CD4-positive, alpha-beta T cell treated with Interferon alpha-2 for 1 hour (primary cell): ENCODE measurements at places on chromosomes 2 and 18.

DNA sequence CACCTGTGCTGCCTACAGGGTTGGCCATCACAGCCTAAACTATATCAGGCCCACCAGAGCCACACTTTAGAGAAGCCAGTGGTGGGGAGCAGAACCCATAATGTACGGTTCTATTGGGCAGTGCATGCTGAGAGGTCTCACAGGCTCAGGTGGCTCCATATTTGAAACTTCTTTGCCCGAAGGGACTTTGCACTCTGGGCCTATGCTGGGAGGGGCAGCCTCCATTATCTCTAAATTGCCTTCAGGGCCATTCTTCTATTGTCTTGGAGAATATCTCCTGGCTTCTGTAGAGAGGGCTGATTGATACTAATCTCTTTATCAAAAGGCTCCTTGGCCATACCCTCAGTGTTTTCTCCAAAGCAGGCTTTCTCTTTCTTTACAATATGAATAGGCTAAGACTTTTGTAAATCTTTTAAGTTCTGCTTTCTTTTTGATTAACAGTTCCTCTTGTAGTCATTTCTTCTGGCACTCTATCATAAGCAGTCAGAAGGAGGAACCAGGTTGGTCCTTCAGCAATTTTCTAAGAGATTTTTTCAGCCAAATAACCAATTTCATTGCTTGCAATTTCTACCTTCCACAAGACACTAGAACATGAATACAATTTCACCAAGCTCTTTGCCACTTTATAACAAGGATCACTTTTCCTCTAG, 44.5 kb downstream of the RPE start:
- DNase-seq = no peak

GRCh38 chr2:101162561-101163330, 11.6 kb upstream of the TBC1D8 start:
- DNase-seq = no peak

- no peak for DNase-seq
Observed at GRCh38 chr2:180077295-180077906, 70.3 kb upstream of the CWC22 start.

- no peak for DNase-seq
Observed at GRCh38 chr2:45450634-45451033, 160.4 kb downstream of the SRBD1 start.

DNA sequence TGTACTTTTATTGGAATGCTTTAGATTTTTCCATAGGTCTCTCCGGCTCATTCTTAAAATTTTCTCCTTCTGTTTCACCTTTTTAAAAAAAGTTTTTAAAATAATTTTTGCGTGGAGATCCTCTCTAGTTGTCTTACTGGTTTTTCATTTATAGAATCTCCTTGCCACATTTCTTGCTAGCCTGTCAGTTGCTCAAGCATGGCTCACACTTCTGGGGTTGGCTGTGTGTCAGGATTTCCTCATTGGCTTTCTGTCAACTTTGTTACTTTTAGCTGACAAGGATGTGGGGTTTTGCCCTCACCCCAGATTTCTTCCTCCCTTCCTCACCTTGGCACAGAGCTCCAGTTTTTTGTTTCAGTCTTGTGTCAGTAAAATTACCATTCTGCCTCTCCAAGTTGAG, 124.6 kb downstream of the ZNF407 start:
- DNase-seq = no peak

- DNase-seq = no peak
Observed at GRCh38 chr18:50559752-50560680, at the start of gene MAPK4. Gene MAPK4 (plus strand): TSS chr18:50560087. CDS start chr18:50663959, 103,872 bp downstream.

DNA sequence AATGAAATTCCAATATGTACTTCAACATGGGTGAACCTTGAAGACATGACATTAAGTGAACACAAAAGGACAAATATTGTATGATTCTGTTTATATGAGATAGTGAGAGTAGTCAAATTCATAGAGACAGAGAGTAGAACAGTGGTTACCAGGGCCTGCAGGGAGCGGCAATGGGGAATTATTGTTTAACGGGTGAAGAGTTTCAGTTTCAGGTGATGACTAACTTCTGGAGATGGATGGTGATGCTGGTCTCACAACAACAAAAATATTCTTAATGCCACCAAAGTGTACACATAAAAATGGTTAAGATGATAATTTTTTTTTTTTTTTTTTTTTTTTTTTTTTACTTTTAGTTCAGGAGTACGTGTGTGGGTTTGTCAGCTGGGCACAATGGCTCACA, 109.4 kb upstream of the TMEM200C start:
- DNase-seq = no peak

DNA sequence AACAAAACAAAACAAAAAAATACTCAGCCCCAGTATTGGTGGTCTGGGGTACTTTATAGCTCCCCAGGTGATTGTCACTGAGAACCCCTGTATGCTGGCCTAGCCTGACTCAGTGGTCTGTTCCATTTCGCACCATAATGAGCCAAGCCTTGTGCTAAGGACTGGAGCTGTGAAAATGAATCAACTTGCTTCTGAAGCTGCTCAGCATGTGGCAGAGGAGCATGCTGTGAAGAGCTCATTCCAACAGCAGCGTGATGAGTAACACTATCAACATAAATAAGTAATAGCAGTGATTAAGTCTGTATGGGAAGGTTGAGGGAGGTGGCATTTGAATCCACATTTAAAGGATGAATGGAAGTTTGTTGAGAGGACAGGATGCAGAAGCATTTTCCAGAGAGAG, 67.2 kb upstream of the ATL2 start:
- DNase-seq = no peak

- DNase-seq = no peak
Observed at GRCh38 chr2:118301248-118301647, 213.0 kb downstream of the INSIG2 start.

DNA sequence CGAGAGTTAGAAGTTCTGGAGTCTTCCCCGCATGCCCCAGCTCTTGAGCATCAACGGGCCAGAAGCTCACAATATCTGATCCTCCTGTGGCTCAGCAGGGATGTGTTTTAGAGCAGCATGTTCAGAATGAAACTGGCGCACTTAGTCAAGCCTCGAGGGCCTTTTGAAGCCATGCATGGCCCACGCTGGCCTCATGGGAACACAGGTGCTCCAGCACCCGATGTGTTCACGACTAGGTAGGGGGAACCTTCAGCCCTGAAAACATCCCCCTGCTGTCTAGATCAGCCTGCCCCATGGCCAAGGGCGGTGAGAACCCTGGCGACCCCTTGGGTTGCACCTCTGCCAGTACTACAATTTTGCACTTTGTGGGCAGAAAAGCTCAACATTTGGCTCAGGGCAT, 32.8 kb downstream of the MSH6 start:
- DNase-seq = no peak

- DNase-seq = no peak
Observed at GRCh38 chr2:142124706-142125105, 6.1 kb downstream of the LRP1B start.

DNA sequence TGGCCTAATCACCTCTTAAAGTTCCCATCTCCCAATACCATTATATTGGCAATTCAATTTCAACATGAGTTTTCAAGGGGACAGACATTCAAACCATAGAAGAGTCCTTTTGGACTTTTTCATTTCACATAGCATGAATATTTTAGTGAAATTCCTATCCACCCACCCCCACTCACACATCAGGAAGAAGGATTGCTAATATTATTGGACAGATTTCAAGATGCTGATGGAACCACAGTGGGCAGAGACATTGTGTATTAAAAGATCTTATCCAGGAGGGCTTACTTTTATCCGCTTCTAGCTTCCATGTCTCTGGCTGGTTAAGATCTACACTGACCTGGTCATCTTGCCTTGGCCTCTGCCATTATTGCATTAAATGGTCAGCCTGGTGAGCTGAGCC, 297.4 kb upstream of the ACVR2A start:
- no peak for DNase-seq

GRCh38 chr18:22330508-22330907, 87.2 kb downstream of the CTAGE1 start:
- DNase-seq = no peak

DNA sequence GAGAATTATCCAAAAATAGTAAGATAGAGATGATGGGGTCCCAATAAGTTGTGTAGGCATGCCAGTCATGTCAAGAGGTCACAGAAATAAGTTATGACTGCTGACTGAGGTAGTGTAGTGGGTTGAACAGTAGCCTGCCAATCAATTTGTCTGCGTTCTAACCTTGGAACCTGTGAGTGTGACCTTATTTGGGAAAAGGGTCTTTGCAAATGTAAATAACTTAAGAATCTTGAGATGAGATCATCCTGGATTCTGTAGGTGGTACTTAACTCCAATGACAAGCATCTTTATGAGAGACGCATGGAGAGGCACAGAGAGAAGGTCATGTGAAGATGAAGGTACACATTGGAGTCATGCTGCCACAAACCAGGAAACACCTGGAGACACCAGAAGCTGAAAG, 31.0 kb downstream of the ACVR1 start:
- no peak for DNase-seq
